ENCODE measurements at places on chromosomes 6 and 20. TPM values are rescaled to one million over a fixed set of nuclear protein-coding genes. Genes with fewer than 3 reads are reported as not detected.

- no peak overlapping the region for H3K4me3 ChIP-seq
- peaks cover 70% of the 10 kb centered on the region for H3K36me3 ChIP-seq
- no peaks in the 10 kb centered on the region for H3K27me3 ChIP-seq
These were observed 29.8 kb downstream of the PLCG1 start for GRCh38 chr20:41167118-41167470.

The MYB gene
- 19.7 TPM for total RNA-seq

- no peaks in the 10 kb centered on the region for H3K27me3 ChIP-seq
- DNase-seq = no peak
- no peak overlapping the region for H3K27ac ChIP-seq
These were observed 197.8 kb downstream of the UST start for GRCh38 chr6:148944608-148945007.

- peaks cover 17% of the 10 kb centered on the region for H3K4me1 ChIP-seq
- H3K4me3 ChIP-seq = peak overlapping the region; percentile 69
- H3K27ac ChIP-seq = peak overlapping the region; percentile 51
- no peaks in the 10 kb centered on the region for H3K36me3 ChIP-seq
These were observed 39.2 kb upstream of the TLDC2 start for GRCh38 chr20:36836591-36837269.

The C6orf58 gene
- total RNA-seq = not detected

GRCh38 chr6:128929869-128930268 is 46.9 kb downstream of the LAMA2 start:
- no peak overlapping the region for H3K4me3 ChIP-seq
- H3K27ac ChIP-seq = no peak overlapping the region
- H3K4me1 ChIP-seq = no peaks in the 10 kb centered on the region
- no peaks in the 10 kb centered on the region for H3K36me3 ChIP-seq
- H3K27me3 ChIP-seq = peaks cover 5% of the 10 kb centered on the region
- no peak for DNase-seq

The TASP1 gene
- total RNA-seq = 8.2 TPM

DNA sequence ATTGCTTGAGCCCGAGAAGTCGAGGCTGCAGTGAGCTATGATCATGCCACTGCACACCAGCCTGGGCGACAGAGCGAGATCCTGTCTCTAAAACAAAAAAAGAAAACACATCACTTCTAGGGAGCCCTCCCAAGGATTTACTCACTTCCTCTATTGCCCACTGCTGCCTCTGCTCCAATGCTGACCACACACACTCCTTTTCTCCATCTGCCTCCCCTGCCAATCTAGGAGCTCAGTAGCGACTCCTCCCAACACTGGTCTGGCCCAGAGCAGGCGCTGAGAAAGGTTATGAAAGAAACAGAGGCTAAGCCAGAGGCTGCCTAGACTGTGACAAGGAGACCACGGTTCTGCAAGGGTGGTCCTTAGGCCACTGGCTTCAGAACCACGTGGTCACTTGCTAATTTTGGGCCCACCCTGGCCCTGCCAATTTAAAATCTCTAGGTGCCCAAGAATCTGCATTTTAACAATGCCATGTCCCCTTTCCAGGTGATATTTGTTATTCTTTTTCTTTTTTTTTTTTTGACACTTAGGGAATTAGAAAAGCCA is 1.3 kb upstream of the E2F1 start:
- no peaks in the 10 kb centered on the region for H3K27me3 ChIP-seq
- H3K4me1 ChIP-seq = peaks cover 59% of the 10 kb centered on the region
- no peak overlapping the region for H3K27ac ChIP-seq
- no peak for DNase-seq
